ENCODE measurements at places on chromosomes 13 and 19. TPM values are rescaled to one million over a fixed set of nuclear protein-coding genes. Genes with fewer than 3 reads are reported as not detected.

Gene FCAR
- total RNA-seq, result not detected

DNA sequence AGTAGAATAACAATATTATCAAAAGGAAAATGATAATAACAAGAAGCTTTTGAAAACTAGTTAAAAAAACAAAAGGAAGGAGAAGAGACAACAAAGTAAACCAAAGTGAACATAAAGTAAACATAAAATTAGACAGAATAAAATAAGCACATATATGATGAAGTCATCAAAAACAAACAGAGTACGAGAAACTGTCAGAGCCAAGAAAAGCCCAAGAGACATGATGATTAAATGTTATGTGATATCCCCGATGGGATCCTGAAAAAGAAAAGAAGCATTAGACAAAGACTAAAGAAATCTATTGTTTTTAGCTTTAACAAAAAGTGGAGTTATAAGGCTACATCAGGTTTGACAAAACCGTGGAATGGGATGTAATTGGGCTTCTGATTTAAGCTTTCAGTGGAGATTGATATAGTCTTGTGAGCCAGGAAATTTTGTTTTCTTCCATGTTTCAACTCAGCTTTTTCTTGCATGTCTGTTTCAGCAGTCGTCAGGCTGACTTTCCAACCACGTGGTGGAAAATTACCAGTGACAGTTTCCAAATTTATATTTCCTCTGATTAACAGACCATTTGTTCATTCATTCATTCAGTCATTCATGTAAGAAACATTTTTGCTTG, 64.9 kb downstream of the KL start:
- DNase-seq, result no peak

GRCh38 chr13:72648513-72649065, 78.8 kb downstream of the MZT1 start:
- no peak for DNase-seq

DNA sequence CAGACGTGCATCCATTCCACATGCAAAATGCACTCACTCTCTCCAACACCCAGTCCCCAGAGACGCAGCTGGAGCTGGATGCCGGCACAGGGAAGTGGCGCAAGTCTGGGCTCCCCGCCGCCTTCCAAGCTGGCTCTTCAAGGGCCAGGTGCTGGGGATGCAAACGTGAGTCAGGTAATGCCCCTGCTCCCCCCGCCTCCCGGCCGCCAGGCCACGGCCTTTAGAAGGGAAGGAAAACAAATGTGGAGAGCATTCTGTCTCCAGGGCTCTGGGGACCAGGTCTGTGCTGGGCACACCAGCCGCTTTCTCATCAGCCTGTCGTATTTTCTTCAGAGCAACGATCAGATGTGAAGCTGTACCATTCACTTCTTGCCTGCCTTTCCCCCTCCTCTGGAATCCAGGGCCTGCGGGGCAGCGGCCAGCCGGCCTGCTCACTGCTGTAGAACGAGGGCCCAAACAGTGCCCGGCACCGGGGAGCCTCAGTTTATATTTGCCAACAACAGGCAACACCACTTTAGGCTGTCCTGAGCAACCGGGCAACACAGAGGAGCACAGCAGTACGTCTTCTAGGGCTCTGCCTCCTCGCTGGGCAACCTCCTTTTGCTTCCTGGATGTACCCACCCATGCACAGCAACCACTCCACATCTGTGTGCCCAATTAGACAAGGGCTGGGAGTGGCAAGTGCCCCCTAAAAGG, 3.8 kb downstream of the RAB20 start:
- no peak for DNase-seq

Gene TMC4
- 22.5 TPM for total RNA-seq

DNA sequence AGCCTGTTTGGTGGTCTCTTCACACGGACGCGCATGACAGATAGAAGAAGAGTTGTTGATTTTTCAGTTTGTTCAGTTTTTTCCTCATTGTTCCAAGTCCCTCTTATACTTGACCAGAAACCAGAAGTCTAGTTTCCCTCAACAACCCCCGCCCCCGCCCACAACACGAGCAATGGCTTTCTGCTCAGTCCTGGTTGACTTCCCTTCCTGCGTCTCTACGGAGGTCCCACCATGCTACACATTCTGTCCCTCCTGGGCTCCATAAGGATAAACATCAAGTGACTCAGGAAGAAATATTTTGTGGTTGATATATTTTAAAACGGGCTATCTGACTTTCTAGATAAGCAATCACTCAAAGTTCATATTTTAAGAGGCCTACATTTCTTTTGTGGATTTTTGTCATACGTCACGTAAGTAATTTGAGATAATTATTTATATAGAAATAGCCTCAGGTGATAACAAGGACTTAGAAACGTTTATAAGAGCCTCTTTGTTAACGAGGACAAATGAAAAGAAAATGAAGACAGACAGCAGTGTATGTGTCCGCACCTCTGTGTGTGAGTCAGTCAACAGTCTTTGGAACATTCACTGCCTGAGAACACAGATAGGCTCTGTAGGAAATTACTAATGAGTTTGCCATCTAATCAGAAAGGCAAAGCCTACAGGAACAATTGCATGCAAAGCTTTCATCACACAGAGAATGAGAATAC, 214.4 kb downstream of the RAP2A start:
- DNase-seq, result no peak

Gene GRK1
- total RNA-seq, result not detected

DNA sequence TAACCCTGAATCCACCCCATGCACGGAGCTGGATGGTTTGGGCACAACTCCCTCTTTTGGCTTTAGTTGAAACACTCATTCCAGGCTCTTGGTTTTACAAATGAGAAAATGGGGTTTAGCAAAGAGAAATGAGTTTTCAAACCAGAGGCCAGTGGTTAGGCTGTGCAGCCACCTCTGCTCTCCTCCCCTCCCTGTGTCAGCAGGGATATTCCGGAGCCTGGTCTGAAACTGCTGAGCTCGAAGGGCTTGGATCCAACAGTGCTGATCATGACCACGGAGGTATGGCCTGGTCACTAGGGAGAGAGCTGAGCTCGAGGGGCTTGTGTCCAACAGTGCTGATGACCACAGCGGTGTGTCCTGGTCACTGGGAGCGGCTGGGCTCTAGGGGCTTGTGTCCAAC, 41.5 kb downstream of the ZNF787 start:
- DNase-seq, result no peak

DNA sequence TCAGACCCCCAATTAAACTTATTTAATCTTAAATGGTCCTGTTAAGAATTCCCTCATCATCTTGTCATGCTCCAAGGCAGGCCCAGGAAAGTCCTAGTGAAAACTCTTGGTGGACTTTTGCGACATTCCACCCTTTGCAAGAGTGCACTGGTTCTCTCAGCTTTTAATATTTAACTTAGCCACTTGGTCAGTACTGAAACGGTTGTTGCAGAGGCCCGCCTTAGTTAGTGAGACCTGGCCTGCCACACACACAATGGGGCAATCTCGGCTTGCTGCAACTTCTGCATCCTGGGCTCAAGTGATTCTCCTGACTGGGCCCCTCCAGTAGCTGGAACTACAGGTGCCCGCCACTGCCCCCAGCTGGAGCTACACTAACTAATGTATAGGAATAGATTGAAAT, 1366.0 kb downstream of the UQCRFS1 start:
- no peak for DNase-seq

DNA sequence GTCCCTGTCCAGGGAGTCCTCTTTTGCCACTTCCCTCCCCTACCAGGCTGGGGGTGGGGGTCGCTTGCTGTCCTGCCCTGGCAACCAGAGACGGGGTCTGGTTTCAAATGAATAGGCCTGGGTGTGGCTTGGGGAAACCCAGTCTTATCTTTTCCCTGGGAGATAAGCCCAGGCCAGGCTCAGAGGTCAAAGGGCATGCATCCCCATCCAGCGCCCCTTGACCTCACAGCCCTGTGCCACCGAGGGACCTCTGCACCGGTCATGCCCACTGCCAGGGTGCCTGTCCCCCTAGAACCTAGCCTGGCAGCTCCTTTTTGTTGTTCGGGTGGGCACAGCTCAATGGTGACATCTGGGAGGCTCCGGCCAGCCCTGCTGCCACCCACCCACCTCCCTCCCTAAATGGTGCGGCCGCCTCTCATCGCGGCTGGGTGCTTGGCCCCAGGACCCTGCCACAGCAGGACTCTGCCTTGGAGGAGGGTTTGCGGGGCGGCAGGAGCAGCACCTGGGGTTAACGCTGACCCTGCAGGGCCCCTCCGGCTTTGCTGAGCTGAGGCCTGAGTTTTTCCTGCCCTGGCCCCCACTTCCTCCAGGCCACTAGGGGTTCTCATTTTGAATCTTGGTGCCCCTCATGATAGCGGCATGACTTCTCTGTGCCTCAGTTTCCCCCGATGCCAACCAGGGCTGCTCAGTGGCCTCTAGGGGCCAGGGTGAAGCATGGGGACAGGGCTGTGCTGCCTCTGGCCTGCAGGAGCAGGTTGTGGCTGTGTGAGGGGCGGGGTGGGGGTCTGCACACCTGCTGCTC, 2.9 kb upstream of the CERS1 start:
- no peak for DNase-seq

DNA sequence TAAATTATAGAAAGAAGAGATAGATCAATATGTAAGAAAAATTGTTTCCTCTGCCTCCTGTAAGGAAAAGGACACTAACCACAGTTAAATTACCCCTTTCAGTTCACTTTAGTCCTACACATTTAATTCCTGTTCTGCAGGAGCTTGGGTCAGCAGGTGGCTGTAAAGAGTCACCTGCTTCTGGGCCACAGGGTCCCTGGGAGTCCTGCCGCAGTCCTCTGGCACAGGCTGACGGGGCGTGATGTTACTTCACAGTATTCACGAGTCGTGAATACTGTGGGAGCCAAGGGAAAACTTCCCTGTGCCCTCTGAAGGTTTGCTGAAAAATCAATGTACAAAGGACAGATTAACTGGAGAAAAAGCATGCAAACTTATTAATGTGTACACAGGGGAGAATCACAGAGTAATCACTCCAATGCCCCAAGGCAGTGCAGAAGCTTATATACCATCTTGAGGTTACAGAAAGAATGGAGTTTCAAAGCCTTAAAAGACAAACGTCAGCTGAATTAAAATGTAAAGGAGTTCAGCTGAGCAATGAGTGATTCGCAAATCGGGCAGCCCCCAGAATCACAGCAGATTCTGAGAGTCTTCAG, 125.8 kb upstream of the TMTC4 start:
- DNase-seq, result no peak

Gene ZNF799
- 1.9 TPM for total RNA-seq

Gene CEACAM4
- total RNA-seq, result not detected

Gene ZNF573
- 2.0 TPM for total RNA-seq

GRCh38 chr13:100140441-100140840, 51.5 kb downstream of the PCCA start:
- DNase-seq, result no peak

DNA sequence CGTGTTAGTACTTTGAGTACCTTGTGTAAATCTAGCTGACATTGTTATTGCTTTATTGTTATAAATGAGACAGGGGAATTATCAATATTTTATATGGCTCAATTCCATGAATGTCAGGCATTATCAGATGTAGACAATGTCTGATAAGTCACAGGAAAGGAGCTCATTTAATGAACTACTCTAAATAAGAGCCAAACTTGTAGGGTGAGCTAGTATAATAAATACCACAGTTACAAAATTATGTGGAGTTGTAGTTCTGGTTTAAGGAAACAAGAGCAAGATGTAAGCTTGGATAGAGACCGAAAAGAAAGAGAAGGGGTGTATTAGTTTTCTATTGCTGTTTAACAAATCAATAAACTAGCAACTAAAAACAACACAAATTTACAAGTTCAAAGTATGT, 891.8 kb upstream of the SLITRK1 start:
- DNase-seq, result no peak

Gene MUC16
- total RNA-seq, result under 0.01 TPM

Gene LILRB3
- 7.8 TPM for total RNA-seq

GRCh38 chr19:32347573-32347972, 2.2 kb downstream of the ZNF507 start:
- DNase-seq, result no peak

Gene NKG7
- total RNA-seq, result 2.2 TPM

DNA sequence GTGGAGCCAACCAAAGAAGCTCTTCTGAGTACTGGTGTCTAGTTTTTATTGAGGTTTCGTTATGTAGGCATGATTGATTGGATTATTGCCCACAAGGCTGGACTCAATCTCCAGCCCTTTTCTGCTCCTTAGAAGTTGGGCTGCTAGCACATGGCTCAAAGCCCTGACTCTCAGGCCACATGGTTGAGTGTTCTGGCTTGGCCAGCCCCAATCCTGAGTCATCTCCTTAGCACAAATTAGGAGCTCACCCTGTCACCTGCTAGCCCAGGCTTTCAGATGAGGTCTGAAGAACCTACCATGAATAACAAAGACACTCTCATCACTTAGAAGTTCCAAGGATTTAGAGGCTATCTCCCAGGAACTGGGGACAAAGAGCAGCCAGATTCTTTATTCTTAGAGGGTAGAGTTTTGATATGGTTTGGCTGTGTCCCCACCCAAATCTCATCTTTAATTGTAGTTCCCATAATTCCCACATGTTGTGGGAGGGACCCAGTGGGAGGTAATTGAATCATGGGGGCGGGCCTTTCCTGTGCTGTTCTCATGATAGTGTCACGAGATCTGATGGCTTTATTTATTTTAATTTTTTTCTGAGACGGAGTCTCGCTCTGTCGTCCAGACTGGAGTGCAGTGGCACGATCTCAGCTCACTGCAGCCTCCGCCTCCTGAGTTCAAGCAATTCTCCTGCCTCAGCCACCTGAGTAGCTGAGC, 11.3 kb downstream of the DPY19L3 start:
- DNase-seq, result no peak

DNA sequence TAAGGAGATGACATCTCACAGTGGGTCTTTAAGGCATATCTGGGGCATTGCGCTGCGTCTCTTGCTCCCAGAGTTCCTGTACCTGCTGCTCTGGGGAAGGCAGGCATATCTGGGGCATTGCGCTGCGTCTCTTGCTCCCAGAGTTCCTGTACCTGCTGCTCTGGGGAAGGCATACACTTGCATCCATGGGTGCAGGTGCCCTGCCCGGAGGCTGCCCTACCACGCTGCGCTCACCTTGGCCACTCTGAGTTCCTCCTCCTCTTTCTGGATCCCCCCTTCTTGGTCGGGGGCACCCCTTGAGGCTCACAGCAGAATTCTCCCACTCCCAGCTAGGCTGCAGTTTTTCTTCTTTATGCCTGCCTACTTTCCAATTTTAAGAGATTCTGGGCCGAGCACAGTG, 60.9 kb upstream of the TMTC4 start:
- DNase-seq, result no peak

- DNase-seq, result no peak
Measured at GRCh38 chr13:38570706-38571105, 116.2 kb upstream of the FREM2 start.

DNA sequence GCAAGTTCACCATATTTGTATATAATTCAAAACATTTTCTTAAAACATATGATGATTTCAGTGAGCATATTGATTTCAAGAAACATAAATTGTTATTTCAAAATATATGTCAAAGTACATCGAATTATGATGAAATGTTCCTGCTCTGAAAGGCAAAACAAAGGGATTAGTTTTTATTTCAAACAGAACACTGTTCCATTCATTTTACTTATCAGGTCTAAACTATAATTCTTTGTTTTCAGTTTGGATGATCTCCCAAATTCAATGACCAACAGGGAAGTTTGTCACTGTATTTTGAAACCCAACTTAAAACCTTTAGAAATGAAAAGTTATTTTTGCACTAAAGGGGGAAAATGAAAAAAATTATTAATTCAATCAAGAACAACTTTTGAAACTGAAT, 610.2 kb downstream of the SLITRK1 start:
- no peak for DNase-seq
